ENCODE measurements at places on chromosomes 1 and 21. TPM values are rescaled to one million over a fixed set of nuclear protein-coding genes. Genes with fewer than 3 reads are reported as not detected.

The OR2M3 gene
- total RNA-seq: not detected

The IL22RA1 gene
- 2.0 TPM for total RNA-seq

The PRSS38 gene
- not detected for total RNA-seq

The MFAP2 gene
- total RNA-seq: 66.2 TPM

The CLCA1 gene
- total RNA-seq: not detected

The FAM72D gene
- total RNA-seq: 1.1 TPM

The CFAP141 gene
- total RNA-seq: not detected

The TMEM52 gene
- total RNA-seq: 16.1 TPM

The SETD4 gene
- 25.5 TPM for total RNA-seq

The ZNHIT6 gene
- total RNA-seq: 11.2 TPM

The MROH7 gene
- 7.9 TPM for total RNA-seq

The LCE1B gene
- total RNA-seq: not detected

The OR2AK2 gene
- not detected for total RNA-seq

The INSRR gene
- 1.9 TPM for total RNA-seq

The ACOT7 gene
- total RNA-seq: 13.5 TPM

The DSCAM gene
- total RNA-seq: 0.12 TPM

The PCBP3 gene
- total RNA-seq: 1.5 TPM

Measured in metanephros (tissue), 2 donors.